Activated naive CD8-positive, alpha-beta T cell treated with anti-CD3 and anti-CD28 coated beads for 36 hours (primary cell): ENCODE measurements at places on chromosomes 7 and 10.

DNA sequence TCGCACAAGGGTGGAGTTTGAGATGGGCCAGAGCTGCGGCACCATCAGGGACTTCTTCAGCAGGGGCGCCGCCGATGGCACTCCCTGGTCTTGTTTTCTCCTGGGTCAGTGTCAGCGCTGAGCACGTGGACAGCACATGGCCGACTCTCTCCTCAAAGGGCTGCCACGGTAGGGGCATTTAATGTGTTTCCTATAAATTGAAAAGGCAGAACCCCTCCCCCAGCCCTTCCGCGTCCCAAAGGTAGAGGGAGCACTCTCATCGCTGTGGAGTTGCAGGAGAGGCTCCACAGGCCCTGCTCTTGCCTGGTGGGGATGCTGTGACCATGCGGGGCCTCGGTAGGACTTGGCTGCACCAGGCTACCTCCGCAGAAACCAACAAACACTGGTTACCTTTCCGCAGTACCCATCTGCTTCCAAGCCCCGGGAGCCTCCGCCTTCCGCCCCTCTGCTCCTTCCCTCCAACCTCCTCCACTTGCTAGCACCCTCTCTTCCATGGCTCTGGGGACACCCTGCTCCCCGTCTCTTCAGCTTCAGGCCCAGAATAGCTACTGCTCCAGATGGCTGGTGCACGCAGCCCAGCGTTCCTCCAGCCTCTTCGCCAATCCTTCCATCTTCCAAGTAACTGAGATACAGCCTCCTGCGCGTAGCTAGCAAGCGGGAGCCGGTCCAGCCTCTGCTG is 166.3 kb upstream of the ADCY1 start:
- DNase-seq = no peak

DNA sequence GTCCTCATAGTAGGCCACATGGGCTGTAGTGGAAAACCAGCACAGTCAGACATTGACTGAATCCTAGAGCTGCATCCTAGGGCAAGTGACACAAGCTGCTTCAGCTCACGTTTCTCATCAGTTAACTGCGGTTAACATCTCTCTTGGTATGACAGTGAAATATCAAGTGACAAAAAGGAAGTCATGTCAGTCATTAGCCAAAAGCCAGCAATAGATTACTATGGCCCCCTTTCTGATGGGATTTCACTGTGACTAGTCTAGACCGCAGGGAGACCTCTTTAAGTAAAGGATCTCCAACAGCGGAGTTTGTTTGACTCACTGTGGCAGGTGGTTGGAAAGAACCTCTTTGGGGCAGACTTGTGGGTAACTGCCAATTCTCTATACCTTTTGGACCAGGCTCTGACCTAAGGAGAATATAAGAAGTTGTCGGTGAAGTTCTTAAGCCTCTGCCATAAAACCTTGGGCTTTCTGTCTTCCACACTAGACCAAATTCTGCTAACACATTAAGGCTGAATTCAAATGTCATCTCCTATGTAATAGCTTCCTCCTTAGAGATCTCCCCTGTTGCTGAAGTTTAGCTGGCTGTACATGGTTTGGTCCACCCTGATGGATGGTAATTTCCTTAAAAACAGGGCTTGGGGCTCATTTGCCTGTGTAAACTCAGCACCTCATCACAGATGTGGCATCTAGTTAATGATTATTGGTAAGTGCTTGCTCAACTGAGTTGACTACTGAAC is 115.3 kb downstream of the SGMS1 start:
- no peak for DNase-seq

DNA sequence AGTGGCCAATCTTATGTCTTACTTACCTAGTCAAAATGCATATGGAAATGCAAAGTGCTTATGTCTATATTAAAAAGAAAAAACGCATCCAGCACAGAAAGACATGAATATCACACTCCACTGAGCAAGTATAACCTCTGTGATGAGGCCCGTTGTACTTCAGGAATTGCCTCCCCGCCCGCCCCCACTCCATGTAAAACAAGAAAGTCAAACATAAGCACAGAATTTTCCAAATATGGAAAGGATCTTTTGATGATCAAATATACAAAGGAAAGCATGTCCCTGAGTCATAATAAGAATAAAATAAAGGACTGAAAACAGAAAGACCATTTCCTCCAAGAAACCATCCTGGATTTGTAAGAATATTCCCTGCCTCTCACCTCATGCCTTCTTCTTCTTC is 229.1 kb downstream of the BAMBI start:
- no peak for DNase-seq

- no peak for DNase-seq
These were observed 276.9 kb downstream of the TNS3 start for GRCh38 chr7:47304727-47305719.

DNA sequence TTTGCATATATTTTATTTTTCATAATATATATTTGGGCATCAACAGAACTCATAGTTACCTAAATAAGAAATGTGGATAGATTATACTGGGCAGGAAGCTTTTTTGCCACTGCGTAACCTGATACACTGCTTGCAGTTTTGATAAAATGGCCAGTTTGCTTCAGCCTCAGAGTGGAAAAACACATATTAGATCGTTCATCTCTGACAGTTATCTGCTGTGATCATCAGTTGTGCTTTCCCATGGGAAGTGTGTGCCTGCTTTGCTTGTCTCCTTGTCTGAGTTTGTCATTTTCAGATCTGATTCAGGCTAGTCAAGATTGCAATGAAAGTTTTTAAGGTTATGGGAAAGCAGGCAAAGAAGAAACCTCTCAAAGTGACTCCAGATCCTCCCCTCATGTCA is 54.0 kb downstream of the ADAM12 start:
- no peak for DNase-seq

GRCh38 chr10:110985497-110986275 is 66.3 kb downstream of the SHOC2 start:
- no peak for DNase-seq

GRCh38 chr10:71731791-71732190 is 12.2 kb upstream of the C10orf105 start:
- DNase-seq = peak; percentile 48

- no peak for DNase-seq
These were observed 515 bp downstream of the RALA start for GRCh38 chr7:39623732-39624441.

DNA sequence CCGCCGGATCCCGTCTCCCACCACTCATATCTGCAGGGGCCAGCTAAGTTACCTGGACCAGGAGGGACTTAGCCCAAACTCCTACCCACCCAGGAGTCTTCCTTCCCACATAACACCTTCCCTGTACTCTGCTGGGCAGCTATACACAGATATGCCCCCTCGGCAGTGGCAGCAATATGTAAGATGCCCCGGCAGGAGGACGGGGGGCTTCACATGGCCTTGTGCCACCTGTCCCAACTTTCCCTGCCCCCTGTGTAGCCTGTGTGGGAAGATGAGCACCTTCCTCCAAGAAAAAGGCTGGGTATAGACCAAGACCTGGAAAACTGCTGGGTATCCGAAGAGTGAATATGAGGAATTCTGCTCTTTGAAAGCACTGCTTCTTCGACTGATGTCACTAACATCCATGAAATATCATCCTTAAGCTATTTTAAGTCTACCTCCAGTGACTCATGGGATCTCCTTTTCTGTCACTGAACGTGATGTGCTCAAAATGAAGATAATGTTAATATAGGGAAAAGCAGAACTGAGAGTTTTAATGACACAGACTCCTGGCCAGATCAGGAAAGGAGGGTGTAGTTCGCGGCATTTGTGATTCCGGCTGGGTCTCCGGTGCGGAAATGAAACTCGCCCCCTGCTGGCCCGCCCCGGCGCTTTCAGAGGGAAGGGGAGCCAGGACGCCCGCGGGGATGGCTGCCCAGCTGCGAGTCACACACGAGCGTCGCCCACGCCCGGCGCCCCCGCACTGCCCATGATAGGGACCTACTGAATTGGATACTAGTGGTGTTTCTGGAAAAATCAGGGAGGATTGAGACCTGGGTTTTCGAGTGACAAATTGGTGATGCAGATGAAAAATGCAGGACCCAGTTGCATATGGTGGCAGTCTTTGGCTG is 256.9 kb upstream of the NFE2L3 start:
- DNase-seq = peak; percentile 70

DNA sequence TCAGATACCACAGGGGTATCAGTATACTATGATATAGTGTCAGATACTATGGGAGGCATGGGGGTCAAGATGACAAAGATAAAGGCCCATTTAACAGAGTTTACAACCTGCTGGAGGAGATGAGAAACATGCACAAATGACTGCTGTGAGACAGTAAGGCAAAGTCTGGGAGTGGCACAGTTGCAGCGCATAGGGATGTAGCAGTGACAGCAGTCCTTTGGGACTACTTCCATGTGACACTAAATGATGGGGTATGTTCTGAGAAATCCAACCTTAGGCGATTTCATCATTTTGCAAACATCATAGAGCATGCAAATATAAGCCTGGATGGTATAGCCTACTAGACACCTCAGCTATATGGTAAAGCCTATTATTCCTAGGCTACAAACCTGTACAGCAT is 56.8 kb downstream of the CDK1 start:
- DNase-seq = no peak

DNA sequence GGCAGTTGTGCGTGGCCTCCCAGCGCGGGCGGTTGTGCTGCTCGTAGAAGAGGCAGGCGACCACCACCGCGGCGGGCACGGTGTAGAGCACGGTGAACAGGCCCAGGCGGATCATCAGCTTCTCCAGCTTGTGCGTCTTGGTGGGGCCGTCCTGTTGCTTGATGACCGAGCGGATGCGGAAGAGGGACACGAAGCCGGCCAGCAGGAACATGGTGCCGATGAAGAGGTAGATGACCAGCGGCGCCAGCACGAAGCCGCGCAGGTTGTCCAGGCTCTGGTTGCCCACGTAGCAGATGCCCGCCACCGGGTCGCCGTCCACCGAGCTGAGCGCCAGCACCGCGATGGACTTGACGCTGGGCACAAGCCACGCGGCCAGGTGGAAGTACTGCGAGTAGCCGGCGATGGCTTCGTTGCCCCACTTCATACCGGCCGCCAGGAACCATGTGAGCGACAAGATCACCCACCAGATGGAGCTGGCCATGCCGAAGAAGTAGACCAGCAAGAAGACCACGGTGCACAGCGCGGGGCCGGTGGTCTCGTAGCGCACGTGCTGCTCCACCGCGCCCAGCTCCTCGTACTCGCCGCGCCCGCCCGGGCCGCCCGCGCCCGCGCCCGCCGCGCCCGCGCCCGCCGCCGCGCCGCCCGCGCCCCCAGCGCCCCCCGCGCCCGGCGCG is 2.2 kb downstream of the FZD8 start:
- DNase-seq = peak; percentile 6

DNA sequence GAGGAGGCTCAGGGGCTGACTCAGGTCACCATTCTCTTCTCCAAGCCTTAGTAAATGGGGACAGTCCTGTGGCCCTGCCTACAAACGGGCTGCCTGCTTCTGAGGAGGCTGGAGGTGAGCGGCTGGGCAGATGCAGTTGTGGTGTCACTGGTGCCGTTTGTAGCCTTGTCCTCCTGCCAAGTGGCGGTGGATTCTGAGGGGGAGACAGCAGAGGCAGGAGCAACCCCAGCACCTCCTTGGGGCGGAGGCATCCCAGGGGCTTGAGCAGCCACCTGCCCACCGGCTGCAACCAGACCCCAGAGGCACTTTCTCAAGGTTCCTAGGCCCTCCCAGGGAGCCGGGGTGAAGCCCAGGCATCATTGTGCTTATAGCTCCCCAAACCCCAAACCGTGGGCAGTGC is 112.5 kb downstream of the ZMIZ1 start:
- DNase-seq = no peak

DNA sequence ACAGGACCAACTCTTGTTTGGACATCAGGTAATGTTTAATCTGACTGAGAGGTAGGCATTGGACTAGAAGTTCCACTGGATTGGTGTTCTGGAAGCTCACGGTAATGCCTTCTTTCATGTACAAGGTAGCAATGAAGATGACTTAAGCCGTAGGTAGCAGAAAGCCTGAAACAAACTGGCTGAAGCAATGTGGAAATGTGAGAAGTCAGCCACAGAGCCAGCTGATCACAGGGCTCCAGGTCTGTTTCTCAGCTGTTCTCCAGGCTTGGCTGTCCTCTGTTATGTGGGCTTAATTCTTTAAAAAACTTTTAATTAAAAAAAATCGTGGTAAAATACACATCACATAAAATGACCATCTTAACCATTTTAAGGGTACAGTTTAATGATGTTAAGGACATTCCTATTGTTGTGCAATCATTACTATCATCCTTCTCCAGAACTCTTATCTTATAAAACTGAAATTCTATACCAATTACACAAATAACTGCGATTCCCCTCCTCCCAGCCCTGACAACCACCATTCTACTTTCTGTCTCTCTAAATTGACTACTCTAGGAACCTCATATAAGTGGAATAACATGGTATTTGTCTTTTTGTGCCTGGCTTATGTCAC is 101.4 kb upstream of the ZNF32 start:
- no peak for DNase-seq

DNA sequence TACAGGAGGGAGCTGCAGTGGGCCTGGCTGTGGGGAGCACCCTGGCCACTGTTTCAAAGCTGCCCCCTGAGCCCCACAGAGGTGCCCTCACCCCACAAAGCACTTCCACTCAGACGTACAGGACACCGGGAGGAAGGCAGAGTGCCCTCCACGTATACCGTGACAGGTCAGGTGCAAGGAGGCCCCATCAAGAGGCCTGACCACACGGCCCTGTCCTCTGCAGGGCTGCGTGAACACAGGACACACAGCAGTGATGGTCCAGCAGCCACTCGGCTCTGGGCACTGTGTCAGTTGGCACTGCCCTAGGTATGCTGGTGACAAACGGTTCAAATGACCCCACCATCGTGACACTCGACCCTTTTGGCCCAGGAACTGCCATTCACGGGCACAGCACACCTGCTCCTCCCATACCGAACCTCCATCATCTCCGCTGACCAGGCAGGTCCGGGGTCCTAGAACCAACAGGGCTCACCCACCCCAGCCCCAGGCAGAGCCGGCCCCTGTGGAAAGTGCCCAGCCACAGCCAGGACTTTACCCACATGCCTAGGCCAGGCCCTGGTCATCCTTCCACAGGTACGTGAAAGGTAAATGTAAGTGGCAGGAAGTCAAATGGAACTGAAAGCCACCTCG is 560.9 kb downstream of the PTPRN2 start:
- DNase-seq = no peak

DNA sequence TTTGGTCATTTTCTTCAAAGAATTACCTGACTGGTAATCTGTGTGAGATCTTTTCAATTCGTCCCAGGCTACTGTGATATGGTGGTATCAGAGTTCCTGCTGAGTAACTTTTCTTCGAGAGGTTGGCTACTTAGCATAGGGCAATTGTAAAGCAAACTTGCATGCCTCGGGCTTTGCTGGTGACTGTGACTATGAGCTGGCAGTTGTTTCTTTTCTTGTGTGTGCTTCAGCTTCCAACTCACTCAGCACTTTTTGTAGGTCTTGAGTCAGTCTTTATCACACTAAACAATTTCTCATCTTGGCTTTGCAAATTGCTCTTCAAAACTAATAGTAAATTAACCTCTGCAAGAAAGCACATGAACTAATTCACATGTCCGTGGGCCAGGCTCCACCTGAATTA is 44.3 kb downstream of the PRR15 start:
- no peak for DNase-seq

- peak; percentile 30 for DNase-seq
These were observed 305.9 kb upstream of the MGMT start for GRCh38 chr10:129161150-129161549.
